ENCODE measurements at places on chromosomes 3 and 15. TPM values are rescaled to one million over a fixed set of nuclear protein-coding genes. Genes with fewer than 3 reads are reported as not detected.

- H3K4me1 ChIP-seq = no peaks in the 10 kb centered on the region
- H3K27me3 ChIP-seq = no peaks in the 10 kb centered on the region
- H3K36me3 ChIP-seq = no peaks in the 10 kb centered on the region
- H3K27ac ChIP-seq = no peak overlapping the region
- no peak for DNase-seq
Observed at GRCh38 chr3:114404590-114404989, 110.8 kb downstream of the TIGIT start.

The SFMBT1 gene
- 17.0 TPM for polyA plus RNA-seq

The GOLGA6B gene
- polyA plus RNA-seq = not detected

DNA sequence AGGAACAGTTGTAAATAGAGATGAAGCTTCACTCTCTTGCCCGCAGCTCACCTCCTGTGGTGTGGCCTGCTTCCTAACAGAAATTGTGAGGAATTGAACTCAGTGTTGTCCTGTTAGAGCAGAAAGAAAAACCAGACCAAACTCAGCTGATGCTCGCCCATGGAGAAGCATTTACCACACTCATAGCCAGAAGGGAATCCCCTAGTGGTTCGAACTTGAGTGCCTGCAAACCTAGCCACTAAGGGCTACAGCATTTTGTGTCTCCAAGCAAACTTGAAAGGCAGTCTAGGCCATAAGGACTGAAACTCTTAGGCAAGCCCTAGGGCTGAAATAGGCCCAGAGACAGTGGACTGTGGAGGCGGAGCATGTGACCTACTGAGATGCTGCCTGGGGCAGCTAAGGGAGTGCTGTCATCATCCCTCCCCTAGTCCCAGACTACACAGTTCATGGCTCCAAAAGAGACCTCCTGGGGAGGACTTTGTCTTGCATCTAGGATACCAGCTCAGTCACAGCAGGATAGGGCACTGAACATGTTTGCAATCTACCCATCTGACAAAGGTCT, 44.5 kb upstream of the MCTP2 start:
- no peaks in the 10 kb centered on the region for H3K4me1 ChIP-seq
- no peaks in the 10 kb centered on the region for H3K27me3 ChIP-seq
- no peak overlapping the region for H3K27ac ChIP-seq
- H3K36me3 ChIP-seq = no peaks in the 10 kb centered on the region
- no peak overlapping the region for H3K4me3 ChIP-seq

The SI gene
- not detected for polyA plus RNA-seq

The ITPKA gene
- not detected for polyA plus RNA-seq

DNA sequence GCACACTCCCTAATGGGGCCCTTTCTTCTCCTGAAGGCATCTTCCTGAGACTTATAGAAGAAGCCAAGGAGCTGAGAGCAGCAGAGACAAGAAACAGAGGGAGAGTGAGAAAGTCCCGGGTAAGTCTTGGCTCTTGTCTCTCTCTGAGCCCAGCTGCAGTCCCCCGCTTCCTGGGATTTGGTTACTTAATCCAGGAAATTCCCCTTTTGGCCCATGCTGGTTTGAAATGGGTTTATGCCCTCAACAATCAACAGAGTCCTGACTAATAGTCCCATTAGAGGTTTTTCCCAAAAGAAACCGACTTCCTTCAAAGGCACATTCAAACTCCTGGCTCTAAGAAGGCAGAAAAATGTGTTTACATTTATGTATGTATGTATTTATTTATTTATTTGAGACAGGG, 22.0 kb downstream of the TMEM158 start:
- no peak for DNase-seq
- no peak overlapping the region for H3K27ac ChIP-seq
- H3K27me3 ChIP-seq = no peaks in the 10 kb centered on the region
- H3K4me1 ChIP-seq = peaks cover 4% of the 10 kb centered on the region

Measured in CD8-positive, alpha-beta memory T cell (primary cell).